ENCODE measurements at places on chromosomes 11 and 22.

GRCh38 chr11:115871161-115871760 is 367.0 kb upstream of the CADM1 start:
- DNase-seq = no peak

GRCh38 chr11:107275632-107276031 is 182.0 kb downstream of the CWF19L2 start:
- DNase-seq = no peak

GRCh38 chr11:78467370-78467769 is 49.8 kb upstream of the GAB2 start:
- DNase-seq = no peak

GRCh38 chr11:99098751-99099150 is 78.0 kb downstream of the CNTN5 start:
- DNase-seq = no peak

DNA sequence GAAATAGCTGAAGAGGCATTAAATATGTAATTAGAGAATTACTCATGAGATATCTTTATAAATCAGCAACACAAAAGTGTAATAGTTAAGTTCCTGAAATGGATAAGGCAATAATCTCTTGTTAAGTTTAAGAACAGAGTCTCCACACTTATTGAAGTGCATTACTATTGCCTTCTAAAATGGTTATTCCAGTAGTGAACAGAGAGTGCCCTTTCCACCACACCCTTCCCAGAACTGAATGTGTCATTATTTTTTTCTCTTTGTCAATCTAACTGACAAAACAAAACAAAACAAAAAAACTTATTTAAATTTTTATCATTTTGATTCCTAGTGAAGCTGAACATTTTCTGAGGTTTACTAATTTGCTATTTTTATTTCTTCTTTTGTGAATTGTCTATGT is 9.2 kb upstream of the PRRG4 start:
- DNase-seq = no peak

GRCh38 chr22:19098157-19098556 is 24.1 kb downstream of the DGCR2 start:
- DNase-seq = no peak

DNA sequence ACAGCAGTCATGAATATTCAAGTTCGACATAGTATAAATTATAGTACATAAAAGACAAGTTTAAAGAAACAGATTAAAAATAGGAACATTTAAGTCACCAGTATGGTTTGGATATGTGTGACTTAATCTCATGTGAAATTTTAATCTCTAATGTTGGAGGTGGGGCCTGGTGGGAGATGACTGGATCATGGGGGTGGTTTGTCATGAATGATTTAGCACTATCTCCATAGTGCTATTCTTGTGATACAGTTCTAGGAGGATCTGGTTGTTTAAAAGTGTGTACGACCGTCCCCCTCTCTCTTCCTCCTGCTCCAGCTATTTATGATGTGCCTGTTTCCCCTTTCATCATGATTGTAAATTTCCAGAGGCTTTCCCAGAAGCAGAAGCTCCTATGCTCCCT is 3.3 kb downstream of the KDM4E start:
- no peak for DNase-seq

DNA sequence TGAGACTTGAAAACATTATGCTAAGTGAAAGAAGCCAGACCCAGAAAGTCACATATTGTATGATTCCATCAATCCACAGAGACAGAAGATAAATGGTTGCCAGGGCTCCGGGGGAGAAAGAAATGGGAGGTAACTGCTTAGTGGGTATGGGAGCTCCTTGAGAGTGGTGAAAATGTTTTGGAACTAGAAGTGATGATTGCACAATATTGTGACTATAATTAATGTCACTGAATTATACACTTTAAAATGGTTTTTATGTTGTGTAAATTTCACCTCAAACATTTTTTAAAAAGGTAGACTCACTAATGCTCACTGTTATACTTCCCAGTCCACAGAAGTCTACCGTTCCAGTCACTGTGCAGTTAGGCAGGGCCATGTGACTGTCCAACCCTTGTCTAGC is 32.2 kb upstream of the AKIP1 start:
- no peak for DNase-seq

- DNase-seq = no peak
Observed at GRCh38 chr11:104000798-104001197, 35.6 kb upstream of the DDI1 start.

DNA sequence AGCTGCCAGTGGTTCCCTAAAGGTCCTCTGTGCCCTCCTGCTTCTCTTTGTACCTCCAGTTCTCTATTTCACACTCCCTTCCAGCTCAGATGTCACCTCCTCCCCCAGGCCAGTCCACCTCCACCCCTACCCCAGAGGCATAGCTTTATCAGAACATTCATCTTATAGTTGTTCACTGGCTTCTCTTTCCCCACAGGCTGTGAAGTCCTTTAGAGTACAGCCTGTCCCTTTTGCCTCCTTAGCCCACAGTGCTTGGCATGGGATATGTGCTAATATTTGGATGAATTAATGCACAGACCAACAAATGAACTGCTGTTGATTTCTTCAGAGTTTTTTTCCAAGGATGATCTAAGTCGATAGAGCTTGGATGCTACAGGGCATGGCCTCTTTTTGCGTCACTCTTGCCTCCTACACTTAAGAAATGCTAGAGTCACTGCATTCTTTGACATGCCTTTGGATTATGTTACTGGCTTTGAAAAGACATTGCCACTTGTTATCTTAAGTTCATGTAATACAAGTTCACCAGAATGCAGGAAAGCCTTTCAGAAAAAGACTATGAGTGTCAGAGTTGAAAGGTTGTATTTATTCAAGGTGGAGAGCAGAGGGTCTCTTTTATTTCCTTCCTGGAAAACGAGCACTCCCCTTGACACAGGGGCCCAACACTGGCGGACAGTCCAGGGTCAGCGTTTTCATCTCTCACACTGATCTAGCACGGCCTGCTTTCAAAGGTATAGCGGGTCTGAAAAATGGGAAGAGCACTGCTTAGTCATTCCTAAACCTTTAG is 75.7 kb downstream of the PISD start:
- DNase-seq = no peak

DNA sequence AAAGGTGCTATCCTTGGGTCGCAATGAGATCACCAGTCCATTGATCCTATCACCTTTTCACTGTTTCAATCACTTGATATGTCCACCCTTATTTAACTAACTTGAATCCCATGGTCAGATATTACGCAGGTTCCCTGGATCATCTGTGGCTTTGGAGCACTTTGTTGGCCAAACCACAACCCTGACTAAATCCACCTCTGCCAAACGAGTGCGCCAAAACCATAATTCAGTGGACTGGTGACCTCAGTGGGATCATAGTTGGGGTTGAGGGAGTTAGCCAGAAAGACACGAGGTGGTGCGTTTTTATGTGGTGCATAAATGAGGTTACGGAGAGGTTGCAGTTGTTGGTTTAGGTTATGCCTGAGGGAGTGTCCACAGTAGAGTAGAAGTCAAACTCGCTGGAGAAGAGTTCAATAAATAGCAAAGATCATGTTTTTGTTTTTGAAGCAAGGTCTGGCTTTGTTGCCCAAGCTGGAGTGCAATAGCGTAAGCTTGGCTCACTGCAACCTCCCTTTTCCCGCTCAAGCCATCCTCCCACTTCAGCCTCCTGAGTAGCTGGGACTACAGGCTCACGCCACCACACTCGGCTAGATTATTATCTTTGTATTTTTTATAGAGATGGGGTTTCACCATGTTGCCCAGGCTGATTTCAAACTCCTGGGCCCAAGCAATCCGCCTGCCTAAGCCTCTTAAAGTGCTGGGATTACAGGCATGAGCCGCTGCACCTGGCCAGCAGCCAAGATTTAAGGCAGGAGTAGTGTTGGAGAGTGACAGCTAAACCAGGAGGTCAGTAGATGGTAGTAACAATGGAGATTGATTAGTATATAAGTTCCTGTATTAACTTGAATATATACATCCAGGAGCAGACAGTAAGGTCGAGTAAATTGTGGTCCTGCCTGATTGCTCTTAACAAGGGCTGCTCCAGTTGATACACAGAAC is 4.5 kb downstream of the FOXR1 start:
- no peak for DNase-seq

GRCh38 chr22:27982106-27982505 is 63.0 kb upstream of the PITPNB start:
- DNase-seq = no peak

GRCh38 chr11:121802542-121802941 is 313.5 kb downstream of the BLID start:
- no peak for DNase-seq

DNA sequence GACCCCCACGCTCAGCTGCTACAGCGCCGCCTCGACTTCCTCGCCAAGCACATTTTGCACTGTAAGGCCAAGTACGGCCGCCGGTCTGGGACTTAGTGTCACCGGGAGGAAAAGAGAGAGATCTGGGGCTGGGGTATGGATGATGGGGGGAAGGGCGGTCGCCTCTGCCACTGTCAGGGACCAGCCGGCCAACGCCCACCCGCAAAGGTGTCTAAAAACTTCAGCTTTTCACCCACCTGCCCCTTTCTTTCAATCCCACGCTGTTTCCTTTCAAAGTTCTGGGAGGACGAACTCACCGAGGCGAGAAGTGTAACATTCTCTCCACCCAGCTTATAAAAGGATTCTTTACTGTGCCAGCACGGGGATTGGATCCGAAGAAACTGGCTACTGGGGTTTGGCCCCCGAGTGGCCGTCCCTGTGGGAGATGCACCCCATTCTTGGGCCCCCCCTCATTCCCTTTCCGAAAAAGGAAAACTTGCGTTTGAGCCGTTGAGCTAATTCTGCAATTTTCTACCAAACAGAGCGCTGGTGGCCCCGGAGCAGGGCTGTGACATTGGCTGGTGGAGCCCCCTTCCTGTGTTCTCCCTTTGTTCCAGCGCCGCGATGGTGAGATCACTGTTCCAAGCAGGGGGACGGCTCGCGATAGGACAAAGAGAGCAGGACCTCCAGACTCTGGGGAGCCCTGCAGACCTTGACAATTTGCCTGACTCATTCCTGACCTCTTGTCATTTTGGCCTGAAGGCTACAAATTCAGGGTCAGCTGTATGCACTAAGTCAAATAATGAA is 1.8 kb downstream of the FJX1 start:
- DNase-seq = no peak

GRCh38 chr11:43242401-43242800 is 69.4 kb upstream of the API5 start:
- DNase-seq = no peak

DNA sequence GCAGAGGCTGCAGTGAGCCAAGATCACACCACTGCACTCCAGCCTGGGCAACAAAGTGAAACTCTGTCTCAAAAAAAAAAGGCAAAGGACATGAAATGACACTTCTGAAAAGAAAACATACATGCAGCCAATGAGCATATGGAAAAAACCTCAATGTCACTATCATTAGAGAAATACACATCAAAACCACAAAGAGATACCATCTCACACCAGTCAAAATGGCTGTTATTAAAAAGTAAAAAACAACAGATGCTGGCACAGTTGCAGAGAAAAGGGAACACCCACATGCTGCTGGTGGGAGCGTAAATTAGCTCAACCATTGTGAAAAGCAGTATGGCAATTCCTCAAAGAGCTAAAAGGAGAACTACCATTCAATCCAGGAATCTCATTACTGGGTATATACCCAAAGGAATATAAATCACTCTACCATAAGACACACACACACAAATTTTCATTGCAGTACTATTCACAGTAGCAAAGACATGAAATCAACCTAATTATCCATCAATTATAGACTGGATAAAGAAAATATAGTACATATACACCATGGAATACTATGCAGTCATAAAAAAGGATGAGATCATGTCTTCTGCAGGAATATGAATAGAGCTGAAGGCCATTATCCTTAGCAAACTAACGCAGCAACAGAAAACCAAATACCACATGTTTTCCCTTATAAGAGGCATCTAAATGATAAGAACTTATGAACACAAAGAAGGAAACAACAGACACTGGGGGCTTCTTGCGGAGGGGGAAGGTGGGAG is 15.7 kb upstream of the C11orf58 start:
- no peak for DNase-seq

DNA sequence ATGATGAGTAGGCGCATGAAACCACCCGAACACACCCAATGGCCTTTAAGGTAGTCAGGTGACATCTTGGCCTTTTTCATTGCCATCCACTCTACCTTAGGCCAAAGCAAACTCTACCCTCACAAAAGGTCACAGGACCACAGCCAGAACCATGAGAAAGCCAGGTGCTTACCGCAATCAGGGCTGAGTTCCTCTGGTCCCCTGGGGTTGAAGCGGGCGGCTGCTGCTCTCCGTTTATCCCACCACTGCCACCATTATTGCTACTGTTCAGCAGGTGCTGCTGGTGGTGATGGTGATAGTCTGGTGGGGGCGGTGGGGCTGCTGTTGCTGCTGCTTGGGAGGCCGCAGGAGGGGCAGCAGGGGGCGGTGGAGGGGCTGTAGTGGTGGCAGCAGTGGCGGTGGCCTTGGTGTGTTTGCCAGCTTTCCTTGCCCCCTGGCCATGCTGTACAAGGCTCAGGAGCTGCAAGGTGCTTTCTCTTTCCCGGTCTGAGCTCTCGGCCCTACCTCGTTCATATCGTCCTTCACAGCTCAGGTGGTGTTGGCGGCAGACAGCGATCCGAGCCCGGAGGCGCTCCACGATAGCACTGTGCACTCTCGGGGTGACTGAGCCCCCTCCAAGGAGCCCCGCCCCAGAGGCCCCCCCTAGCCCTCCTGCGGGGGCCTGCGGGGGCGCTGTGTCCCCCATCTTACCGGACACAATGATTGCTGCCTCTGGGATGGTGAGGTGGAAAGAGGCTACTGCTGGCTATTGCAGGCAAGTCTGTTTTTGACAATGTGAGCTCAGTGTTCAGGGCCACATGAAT is 1.6 kb downstream of the MAML2 start:
- no peak for DNase-seq

DNA sequence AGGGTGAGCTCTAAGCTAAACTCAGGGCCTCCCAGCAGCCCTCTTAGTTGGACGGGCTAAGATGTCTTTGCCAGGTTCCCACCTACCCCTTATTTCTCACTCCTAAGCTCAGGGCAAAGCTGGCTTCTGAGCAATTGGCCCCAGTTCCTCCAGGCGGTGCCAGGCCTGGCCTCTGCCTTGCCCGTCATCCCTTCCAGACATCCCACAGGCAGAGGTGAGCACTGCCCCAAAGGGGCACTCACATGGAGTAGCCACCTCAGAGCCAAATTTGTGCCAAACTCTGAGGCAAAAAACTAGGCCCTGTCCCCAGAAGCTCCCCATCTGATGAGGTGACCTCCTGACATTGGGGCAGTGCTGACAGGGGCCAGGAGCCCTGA is 9.7 kb downstream of the RHOD start:
- no peak for DNase-seq

DNA sequence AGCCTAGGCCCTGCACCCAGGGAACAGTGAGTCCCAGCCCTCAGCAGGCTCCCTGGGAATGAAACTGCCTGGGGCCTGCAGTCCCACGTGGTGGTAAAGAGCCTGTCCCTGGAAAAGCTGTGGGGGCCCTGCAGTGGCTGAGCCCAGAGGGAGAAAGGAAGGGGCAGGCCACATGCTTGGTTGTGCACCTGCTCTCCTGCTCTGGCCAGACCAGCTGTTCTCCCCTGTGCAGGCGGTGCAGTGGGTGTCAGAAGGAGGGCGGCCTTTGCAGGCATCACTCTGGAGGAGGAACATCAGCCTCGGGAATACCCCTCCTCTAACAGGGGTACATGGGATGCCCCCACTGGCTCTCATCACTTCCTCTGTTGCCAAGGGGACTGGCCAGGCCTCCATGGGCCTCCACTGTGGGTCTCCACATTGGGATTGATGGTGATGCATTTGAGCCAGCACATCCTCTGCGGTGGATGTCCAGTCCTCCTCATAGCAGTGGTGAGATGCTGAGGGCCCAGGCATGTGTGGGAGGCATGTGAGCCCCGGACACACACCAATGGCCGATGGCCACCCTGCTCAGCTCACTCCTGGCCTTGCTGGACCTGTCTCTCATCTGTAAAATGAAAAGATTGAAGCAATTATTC is 690.4 kb downstream of the BRD1 start:
- no peak for DNase-seq

- no peak for DNase-seq
Observed at GRCh38 chr11:129331871-129332274, 43.8 kb upstream of the BARX2 start.

All from esophagus squamous epithelium (tissue), 5 donors.